ENCODE measurements at places on chromosomes 1 and 21.
A peak's percentile ranks its signal among the peaks of the same experiment; 100 is the strongest.

- DNase-seq: no peak
Observed at GRCh38 chr21:37381883-37382585, 15.5 kb downstream of the DYRK1A start.

DNA sequence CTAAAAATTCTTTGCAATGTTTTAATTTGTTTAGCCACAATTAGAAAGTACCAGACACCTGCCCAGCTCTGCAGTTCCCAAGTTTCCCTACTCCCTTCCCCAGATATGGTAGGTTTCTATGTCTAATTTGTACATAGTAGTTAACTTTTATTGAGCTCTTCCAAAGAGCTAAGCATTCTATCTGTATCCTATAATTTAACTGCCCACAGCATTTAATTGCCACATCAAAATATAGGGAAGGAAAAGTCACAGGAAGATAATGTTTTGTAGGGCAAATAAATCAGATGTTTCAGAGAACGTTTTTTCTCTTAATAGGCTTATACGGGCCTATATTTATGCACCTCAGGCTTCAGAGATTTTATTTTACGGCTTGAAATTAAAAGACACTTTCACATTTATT is 15.7 kb upstream of the FMO3 start:
- DNase-seq: no peak

DNA sequence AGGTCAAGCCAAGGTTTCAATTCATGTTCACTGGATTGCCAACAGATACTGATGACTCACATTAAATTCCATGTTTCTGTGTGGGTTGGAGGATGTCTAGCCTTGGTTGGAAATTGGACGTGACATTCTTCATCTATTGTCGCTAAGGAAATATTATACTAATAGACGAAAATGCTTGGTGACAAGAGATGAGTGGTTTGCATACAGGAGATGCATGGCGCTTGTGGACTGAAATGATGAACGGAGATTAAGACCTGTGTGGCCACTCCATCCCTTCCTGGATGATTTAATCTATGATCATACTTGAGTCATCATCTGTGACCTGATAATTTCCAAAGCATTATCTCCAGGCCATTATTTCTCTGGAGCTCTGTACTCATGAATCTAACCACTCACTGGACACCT is 97.0 kb upstream of the CD34 start:
- no peak for DNase-seq

- no peak for DNase-seq
Observed at GRCh38 chr1:35316264-35316663, 47.8 kb downstream of the ZMYM4 start.

GRCh38 chr1:236140705-236141446 is 1.5 kb upstream of the GPR137B start:
- DNase-seq: no peak

DNA sequence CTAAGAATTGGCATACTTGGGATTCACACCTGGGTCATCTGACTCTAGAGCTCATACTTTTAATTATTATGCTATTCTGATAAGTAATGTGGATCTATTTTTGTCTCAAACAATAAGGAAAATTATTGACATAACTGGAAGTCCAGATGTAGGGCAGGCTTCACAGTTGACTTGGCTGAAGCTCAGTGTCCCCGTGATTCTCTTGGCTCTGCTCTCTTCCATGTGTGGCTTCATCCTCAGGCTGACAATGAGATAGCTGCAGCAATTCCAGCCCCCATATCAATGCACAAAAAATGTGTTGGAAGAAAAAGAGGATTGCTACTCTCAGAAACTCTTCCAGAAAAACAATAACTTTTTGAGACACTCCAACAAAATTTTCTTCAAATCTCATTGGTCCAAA is 23.8 kb downstream of the HSD11B1 start:
- no peak for DNase-seq

GRCh38 chr1:37434292-37435225 is 39.8 kb upstream of the ZC3H12A start:
- peak; percentile 71 for DNase-seq

Data from HT-29 (cell line).